ENCODE measurements at places on chromosomes 11 and 22.

- DNase-seq, result no peak
Observed at GRCh38 chr11:129143335-129143734, 48.8 kb downstream of the ARHGAP32 start.

DNA sequence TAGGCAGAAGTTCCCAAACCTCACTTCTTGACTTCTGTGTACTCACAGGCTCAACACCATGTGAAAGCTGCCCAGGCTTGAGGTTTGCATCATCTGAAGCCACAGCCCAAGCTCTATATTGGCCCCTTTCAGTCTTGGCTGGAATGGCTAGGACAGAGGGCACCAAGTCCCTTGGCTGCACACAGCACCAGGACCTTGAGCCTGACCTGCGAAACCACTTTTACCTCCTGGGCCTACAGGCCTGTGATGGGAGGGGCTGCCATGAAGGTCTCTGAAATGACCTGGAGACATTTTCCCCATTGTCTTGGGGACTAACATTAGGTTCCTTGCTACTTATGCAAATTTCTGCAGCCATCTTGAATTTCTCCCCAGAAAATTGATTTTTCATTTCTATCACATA lies 288.3 kb upstream of the ZC3H12C start:
- no peak for DNase-seq

DNA sequence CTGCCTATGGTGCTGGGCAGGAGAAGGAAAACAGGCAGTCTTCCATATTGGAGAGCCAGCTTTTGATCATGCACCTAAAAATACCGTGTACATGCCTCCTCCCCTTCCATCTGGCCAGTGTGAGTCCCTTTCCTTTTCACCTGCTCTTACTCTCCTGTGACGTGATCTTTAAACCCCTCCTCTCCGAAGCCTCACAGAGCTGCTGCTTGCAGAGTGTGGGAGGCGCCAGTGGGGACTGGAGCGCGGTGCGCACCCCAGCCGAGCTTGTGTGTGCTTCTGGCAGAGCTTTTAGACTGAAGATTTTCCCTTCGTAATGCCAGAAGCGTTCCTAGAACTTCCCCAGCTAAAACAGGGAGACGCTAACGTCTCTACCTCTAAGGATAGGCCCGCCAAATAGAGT lies 29.8 kb downstream of the MUC6 start:
- DNase-seq, result no peak

GRCh38 chr22:27557286-27558008 lies 244.1 kb downstream of the MN1 start:
- DNase-seq, result no peak

DNA sequence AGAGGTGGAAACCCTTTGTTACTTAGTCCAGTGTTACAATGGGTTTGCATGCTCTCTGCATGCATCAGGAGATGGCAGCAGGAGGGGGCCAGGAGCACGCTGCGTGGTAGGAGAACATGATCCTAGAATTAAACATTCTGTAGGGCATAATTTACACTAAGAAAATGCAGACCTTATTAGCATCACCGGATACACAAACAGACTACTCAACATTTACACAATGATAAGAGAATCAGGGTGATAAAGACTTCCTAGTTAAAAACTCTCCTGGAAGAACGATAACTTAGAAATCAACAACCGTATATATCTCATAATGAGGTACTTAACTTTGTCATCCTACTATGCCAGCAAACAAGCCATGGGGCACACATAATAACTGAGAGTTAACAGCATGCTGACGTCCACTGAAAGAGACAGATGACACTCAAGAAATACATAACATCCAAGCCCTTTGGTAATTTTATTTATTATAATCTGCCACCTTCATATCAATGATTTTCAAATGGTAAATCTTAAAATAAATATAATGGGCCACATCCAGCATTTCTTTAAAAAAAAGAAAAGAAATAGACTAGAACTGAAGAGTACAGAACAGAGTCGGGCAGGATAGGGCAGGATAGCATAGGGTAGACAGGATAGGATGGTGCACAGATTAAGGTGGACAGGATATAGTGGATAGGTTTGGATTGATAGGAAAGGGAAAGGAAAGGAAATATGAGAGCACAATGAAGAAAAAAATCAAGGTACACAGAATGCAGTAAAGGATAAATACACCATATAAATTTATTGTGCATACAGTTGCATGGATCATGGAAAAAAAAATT lies 27.5 kb downstream of the CADM1 start:
- DNase-seq, result no peak

GRCh38 chr11:118834427-118835028 lies 43.6 kb upstream of the DDX6 start:
- DNase-seq, result no peak

DNA sequence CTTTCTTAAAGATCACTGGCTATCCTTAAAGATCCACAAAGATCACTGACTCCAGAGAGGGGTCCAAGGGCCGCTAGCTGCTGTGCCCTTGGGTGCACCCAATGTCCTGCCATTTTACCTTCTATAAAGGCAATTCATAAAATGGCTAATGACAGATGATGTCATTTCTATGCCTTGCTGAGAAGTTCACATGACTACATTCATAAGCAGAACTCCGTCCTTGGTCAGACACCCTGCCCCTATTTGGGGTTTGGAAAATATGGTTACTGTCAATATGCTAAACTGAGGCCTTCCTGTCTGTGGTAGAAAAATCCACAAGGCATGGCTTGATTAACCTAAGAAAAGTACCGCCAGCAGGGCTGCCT lies 60.9 kb upstream of the BMAL1 start:
- DNase-seq, result no peak
